Mucosa of gallbladder (tissue), 1 donor: ENCODE measurements at places on chromosomes 2 and 18. TPM values are rescaled to one million over a fixed set of nuclear protein-coding genes. Genes with fewer than 3 reads are reported as not detected.

DNA sequence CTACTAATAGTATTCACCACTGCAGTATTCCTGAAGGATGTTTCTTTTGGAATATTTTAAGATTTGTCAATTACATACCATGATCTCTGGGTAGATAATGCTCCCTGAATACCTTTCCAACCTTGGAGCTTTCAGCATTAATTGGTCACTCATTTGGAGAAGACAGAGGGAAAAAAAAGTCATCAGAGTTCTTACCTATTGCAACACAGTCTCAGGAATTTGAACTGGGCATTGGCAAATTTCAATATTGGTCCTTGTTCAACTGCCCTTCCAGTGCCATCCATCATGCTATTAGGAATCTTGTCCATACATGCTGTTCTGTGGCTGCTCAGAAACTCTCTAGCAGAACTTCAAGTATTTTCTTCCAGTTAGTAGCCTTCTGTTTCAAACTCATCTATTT is 83.6 kb upstream of the KCNJ3 start:
- no peak for DNase-seq

- DNase-seq = no peak
Measured at GRCh38 chr2:201952187-201952586, 81.5 kb upstream of the FZD7 start.

GRCh38 chr2:112730791-112731190 is 10.0 kb downstream of the NT5DC4 start:
- no peak for DNase-seq

GRCh38 chr18:56481751-56482150 is 156.6 kb downstream of the TXNL1 start:
- DNase-seq = no peak

Gene LDLRAD4
- total RNA-seq = 51.0 TPM

- DNase-seq = no peak
Measured at GRCh38 chr2:14340703-14341102, 291.8 kb upstream of the LRATD1 start.

GRCh38 chr2:207238831-207239701 is 73.3 kb upstream of the KLF7 start:
- no peak for DNase-seq

DNA sequence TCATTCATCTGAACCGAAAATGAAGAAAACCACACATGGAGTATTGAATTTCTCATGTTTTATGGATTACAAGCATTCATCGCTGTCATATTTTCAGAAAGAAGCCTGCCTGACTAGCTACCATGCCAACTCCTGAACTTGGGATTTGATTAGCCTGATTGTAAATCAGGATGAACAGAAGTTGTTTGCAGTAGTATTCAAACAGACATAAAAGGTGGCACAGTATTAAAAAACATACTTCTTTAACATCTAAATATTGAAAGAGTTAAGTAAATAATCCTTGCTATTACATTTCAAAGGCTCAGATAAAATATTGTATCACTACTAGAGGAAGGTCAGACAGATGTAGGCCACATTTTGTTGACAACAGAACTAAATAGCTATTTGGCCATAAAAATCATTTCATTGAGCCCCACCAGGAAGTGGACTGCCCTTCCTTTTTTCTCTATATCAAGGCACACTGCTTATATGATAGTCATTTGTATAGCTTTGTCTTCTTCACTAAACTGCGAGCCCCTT is 21.6 kb downstream of the SLC38A11 start:
- no peak for DNase-seq

Gene BZW1
- 158 TPM for total RNA-seq

Gene CDH2
- total RNA-seq = 3.1 TPM

DNA sequence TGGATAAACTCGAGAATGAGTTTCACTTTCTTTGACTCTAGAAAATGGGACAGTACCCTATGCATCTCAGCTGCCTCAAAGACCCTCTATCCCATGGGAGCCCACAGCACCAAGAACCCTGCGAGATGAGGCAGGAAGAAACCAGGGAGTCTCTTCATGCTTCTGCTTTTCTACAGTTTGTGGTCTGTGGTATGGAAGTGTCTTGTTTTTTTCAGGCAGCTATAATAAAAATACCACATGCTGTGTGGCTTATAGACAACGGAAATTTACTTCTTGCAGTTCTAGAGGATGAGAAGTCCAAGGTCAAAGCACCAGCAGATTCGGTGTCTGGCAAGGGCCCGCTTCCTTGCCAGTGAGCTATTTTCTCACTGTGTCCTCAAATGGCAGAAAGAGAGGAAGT is 257.9 kb downstream of the SUCLG1 start:
- no peak for DNase-seq

GRCh38 chr2:128491692-128492244 is 173.1 kb upstream of the HS6ST1 start:
- no peak for DNase-seq

- DNase-seq = no peak
Measured at GRCh38 chr2:227154986-227155774, 8.8 kb downstream of the COL4A4 start.

Gene ATP6V1B1
- 1.6 TPM for total RNA-seq

Gene C2orf78
- not detected for total RNA-seq

- no peak for DNase-seq
Measured at GRCh38 chr18:74715306-74715705, 117.6 kb downstream of the ZNF407 start.

Gene MAB21L4
- total RNA-seq = 2.8 TPM

Gene MEP1B
- 0.78 TPM for total RNA-seq

Gene COX5B
- total RNA-seq = 345 TPM

GRCh38 chr18:36311026-36311570 is 13.6 kb downstream of the FHOD3 start:
- no peak for DNase-seq

GRCh38 chr2:150710916-150711315 is 223.4 kb upstream of the RND3 start:
- DNase-seq = no peak

DNA sequence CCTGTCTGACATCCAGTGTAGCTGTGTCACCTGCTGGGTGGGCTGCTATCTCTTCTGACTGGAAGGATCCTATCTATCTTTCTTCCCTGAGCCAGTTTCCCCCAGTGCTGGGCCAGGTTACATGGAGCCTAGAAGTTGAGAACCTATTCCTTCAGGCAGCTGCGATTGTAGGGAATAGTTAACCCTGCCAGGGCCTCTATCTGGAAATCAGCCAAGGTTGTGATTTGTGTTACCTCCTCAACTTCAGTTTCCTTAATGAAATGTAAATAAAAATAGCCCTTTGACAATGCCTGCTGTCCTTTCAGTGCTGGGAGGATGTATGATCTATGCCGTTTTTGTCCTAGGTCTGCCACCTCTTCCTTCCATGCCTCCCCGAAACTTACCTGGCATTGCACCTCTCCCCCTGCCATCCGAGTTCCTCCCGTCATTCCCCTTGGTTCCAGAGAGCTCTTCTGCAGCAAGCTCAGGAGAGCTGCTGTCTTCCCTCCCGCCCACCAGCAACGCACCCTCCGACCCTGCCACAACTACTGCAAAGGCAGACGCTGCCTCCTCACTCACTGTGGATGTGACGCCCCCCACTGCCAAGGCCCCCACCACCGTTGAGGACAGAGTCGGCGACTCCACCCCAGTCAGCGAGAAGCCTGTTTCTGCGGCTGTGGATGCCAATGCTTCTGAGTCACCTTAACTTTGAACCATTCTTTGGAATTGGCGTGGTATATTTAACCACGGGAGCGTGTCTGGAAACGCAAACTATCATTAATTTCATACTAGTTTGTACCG is 36.6 kb downstream of the GORASP2 start:
- DNase-seq = no peak

Gene TMEM18
- total RNA-seq = 18.6 TPM

GRCh38 chr2:216692636-216693413 is 2.5 kb downstream of the IGFBP5 start:
- DNase-seq = peak; percentile 76

- no peak for DNase-seq
Measured at GRCh38 chr18:54134053-54134452, 90.4 kb downstream of the MBD2 start.

Gene MYO5B
- 63.1 TPM for total RNA-seq

DNA sequence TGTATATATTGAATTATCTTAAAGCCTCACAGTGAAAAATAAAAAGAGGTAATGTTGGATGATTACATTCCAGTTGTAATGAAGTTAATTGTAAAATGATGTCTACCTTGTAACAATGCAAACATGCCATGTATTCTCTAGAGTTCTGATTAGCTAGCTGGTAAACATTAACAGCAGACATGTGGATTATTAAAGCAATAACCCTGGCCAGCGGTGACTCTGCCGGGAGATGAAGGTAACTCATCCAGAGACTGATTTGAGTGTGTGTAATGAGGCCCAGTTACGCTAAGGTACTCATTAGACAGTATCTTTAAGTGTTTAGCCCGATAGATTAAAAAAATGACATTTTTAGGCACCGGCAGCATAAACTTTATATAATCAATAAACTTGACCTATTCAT is 79.6 kb upstream of the REV1 start:
- DNase-seq = no peak

DNA sequence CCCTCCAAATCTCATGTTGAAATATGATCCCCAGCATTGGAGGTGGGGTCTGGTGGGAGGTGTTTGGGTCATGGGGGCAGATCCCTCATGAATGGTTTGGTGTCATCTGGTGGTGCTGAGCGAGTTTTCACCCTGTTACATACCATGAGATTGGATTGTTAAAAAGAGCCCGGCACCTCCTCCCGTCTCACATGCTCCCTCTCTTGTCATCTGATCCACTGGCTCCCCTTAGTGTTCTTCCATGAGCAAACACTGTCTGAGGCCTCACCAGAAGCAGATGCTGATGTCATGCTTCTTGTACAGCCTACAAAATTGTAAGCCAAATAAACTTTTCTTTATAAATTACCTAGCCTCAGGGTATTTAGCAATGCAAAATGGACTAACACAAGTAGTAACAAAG is 405.0 kb upstream of the SLC39A10 start:
- DNase-seq = no peak

Gene KCNJ13
- 3.0 TPM for total RNA-seq

Gene CWC22
- total RNA-seq = 13.6 TPM

- no peak for DNase-seq
Measured at GRCh38 chr2:176678571-176678970, 409.3 kb downstream of the MTX2 start.

- peak; percentile 79 for DNase-seq
Measured at GRCh38 chr18:27143580-27144287, 41.4 kb downstream of the CHST9 start.

- no peak for DNase-seq
Measured at GRCh38 chr2:33788044-33788443, 188.9 kb upstream of the FAM98A start.

DNA sequence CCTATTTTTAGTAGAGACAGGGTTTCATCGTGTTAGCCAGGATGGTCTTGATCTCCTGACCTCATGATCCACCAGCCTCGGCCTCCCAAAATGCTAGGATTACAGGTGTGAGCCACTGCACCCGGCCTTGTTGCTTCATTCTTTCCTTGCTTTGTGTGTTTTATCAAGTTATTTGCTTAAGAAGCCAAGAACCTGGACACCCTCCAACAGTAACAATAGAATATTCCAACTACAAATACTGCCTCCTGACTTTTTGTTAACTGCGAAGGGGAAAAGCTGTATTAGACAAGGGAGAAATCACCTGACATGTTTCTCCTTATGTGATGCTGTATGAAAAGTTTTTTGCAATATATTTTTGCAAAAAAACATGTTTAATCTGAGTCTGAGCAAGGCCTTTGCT is 297.2 kb downstream of the NCKAP5 start:
- no peak for DNase-seq
